Uterus (tissue), 4 donors: ENCODE measurements at places on chromosomes 3 and 15.

DNA sequence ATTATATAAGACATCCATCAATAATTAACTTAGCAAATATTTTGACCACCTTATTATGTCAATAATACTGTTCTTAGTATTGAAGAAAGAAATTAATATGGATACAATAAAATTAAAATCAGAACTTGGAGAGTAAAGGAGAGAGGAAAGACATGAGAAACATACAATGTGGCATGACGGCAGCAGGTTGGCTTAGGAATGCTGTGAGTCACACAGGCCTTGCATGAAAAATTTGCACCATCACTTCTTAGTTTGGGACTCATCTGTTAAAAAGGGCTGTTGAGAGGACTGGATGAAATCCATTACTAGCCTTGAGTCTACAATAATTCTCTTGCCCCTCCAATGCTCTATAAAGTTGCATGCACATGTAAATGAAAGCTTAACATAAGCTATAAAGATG is 880.8 kb downstream of the ROBO1 start:
- DNase-seq: no peak

- DNase-seq: no peak
These were observed 53.9 kb upstream of the FRMD4B start for GRCh38 chr3:69439643-69440270.

DNA sequence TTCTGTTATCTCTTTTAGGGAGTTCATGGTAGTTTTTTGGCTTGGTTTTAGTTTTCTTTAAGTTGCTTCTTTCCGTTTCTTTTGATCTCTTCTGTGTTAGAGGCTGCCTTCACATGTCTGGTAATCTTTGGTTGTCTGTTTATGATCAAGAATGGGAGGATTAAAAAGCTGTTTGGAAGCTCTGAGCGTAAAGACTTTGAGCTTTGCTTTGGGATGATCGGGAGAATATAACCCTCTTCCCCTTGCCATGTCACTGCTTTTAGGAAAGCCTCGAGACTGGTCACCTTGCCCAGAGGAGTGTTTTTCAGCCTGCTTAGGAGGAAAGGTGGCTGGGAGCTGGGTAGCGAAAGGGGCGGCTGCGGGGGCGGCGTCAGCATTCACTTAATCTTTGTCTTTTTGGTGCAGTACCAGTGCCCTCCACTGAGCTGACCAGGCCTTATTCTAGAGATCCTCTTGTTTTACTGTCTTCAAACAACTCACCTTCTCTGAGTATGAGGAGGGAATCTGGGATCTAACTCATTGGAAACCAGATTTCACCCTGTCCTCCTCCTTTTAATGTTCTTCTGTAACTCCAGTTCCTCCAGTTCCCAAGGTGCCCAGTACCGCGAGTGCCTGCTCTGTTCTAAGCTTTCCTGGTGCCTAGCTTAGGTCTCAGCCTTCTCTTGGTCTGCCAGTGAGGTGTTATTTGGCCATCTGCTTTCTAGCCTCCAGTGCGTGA is 15.5 kb downstream of the TATDN2 start:
- DNase-seq: peak; percentile 46

DNA sequence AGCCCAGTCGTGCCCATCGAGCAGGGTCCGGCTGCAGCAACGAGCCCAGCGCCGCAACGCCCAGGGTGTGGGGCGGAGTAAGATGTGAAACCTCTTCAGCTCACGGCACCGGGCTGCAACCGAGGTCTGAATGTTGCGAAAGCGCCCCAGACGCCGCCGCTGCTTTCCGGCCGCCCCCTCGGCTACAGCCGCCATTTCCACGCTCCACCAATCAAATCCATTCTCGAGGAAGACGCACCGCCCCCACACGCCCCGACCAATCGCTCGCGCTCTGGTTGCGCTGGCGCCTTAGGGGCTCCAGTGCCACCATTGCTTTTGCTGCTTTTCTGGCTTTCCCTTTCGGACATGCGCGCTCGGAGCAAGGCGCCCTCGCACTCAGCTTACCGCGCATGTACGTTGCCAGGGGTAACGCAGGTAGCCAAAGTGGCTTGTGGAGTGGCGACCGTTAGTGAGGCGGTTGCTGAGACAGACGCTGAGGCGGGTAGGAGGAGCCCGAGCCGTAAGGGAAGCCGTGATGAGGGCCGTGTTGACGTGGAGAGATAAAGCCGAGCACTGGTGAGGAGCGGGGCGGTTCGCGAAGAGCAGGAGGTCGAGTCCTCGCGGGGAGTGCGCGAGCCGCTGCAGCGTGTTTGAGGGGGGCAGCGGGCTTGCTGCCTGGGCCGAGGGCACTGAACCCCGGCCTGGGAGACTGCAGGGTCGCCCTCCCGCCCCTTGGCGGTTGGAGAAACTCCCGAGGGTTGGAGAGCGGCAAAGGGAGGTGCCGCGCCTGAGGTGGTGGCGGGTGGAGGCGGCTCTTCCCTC is at the start of the genes IFT122 and MBD4:
Gene IFT122 (plus strand): TSS at position 408 of the 801 bp plus-strand sequence. CDS start 107 bp downstream, at position 515.
Gene MBD4 (minus strand): TSS at position 132 of the 801 bp plus-strand sequence. CDS start 115 bp downstream, at position 17.
- peak; percentile 97 for DNase-seq

DNA sequence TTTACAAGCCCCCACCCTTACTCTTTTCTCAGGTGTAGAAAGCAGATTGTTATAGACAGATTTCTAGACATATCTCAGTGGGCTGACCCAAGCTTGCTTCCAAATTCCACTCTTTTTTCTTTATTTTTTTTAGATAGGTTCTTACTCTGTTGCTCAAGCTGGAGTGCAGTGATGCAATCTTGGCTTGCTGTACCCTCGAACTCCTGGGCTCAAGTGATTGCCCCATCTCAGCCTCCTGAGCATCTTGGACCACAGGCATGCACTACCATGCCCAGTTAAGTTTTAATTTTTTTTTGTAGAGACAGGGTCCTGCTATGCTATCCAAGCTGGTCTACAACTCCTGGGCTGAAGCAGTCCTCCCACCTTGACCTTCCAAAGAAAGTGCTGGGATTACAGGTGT is 53.5 kb upstream of the ADAMTS9 start:
- peak; percentile 69 for DNase-seq

DNA sequence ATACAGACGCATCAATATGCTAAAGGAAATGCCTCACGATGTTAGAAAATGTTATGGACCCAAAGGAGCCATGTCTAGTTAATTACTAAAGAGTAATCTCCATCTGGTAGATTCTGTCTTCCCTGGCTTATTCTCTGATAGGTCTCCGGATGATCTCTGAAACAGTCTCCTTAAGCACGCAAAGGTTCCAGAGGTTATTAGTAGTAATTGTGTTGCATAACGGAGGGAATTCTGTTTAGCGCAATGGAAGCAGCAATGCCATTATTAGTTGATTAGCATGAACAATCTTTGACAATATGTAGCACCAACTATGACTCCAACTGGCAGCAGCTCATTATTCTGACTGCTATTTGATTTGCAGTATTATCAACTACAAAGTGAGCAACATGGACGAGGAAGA is 952.5 kb upstream of the SEMA6D start:
- DNase-seq: no peak

GRCh38 chr3:48503401-48504050 is 448 bp downstream of the SHISA5 start:
- peak; percentile 61 for DNase-seq

DNA sequence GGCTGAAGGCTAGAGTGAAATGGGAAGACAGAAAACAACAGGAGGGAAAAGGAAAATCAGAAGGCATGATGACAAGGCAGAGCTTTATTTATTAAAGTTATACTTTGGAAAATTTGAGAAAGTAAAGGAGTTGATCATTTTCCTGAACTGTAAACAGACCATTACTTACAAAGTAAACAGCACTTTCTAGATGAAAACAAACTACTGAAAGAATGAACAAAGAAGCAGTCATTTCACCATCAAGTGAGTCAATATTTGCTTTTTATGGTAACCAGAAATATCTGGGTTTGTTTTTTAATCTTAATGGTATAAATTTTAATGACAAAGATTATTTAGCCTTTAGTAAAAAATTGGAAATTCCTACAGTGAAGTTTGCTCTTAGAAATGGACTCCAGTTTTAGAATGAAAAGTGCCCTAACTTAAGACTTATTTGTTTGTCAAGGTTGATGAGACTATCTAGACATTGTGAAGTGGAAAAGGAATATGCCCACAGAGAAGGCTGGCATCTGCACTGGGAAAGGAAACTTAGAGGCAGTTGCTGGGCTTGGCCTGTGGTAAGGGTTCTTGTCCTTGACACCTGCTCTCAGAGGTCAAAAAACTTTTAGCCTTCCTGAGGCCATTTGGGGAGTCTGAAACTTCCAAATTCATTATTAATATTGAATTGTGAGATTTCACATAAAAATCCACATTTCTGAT is 47.2 kb downstream of the SPTSSB start:
- DNase-seq: no peak
